Activated T-helper 1 cell treated with anti-CD3 and anti-CD28 coated beads, Interleukin-12 subunit alpha, Interleukin-12 subunit beta, Interleukin-2, Interleukin-4 antibody, amounts not matched to agents 30 ng/mL and 10 ng/mL and 1 ng/mL, durations not matched to agents 14 hours and 24 hours and 36 hours (primary cell): ENCODE measurements at places on chromosomes 12 and 14.

DNA sequence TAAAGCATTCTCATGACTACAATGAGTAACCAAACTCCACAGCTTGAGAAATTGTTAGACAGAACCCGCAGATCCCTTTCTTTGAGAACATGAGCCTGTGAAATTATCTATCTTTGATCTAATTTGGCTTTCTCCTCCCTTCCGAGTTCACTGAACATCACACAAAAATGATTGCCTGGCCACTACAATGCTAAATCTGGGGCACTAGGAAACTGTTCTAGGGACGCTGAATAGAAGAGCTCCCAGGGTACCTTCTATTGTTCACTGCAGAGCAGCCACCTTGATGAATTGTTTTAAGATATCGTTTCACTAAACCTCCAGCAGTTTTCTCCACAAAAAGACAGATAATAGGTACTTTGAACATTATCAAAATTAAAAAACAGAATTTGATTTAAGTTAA, 47.5 kb downstream of the SINHCAF start:
- no peak for DNase-seq

- no peak for DNase-seq
Observed at GRCh38 chr12:4440187-4440941, 5.3 kb downstream of the FGF6 start.

DNA sequence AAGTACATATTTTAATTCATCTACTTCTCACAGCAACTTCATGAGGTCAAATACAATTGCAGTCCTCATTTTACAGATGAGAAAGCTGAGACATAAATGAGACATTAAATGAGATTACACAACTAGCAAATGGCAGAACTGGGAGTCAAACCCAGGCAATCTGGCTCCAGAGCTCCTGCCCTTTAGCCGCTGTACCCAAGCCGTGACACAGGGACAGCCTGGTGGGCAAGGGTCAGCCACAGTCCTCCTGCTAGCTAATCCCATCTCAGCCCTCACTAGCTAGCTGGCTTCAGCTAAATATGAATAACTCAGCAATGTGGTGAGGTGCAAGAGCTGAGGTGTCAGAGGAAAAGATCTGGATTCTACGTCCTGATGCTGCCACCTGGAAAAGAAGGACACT, 54.8 kb downstream of the NINJ2 start:
- DNase-seq: no peak

- no peak for DNase-seq
Observed at GRCh38 chr12:46450279-46450748, 77.7 kb upstream of the SLC38A2 start.

DNA sequence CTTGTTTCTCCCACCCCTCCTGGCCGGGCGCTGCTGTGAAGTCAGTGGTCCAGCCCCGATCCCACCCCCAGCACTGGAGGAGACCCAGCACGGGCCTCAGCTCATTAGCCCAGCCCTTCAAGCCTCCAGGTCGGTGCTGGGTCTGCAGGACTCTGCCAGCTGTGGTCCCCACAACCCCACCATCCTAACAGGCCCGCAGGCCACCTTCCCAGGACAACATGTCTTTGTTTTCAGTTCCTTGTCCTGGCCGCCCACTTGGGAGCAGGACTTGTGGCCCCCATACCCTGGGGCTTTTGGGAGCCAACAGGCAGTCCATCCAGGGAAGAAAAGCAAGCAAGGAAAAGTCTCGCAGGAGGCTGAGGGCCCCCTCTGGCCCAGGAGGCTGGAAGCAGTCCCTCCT, 60.0 kb downstream of the HRK start:
- no peak for DNase-seq

DNA sequence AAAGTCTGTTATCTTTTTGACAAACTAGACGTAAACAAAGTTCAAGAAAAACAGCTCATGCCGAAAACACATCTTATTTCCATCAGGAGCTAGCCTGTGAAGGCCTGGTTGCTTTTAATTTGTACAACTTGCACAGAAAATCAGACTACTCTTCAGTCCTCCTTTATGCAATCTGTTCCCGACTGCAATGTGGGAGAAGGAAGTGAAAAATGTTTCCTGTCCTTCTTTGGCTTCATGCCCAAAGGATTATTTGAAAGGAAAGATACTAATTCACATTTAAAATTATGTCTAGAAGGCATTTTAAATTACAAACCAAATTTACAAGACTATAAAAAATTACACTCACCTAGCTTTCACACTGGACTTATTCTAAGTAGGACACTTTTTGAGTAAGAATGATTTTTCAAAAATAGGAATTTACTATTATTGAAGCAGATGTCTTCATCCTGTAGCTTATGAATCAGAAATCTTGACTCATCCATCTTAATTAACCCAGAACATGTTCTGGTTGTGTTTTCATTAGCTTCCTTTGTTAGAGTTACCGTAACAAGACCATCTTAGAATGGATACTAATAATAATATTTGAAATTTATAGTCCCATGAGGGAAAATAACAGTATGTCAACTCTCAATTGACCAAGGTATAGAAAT, 272.6 kb downstream of the PRKD1 start:
- no peak for DNase-seq

GRCh38 chr12:40393026-40393425, 168.2 kb downstream of the LRRK2 start:
- DNase-seq: no peak

DNA sequence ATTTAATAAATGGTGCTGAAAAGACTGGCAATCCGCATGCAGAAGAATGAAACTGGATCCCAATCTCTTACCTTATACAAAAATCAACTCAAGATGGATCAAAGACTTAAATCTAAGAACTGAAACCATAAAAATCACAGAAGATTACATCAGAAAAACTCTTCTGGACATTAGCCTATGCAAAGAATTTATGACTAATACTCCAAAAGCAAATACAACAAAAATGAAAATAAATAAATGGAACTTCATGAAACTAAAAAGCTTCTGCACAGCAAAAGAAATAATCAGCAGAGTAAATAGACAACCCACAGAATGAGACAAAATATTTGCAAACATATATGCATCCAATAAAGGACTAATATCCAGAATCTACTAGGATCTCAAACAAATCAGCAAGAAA, 14.3 kb upstream of the CLEC1A start:
- no peak for DNase-seq

- DNase-seq: peak; percentile 61
Observed at GRCh38 chr12:123076604-123077297, 74.1 kb downstream of the PITPNM2 start.

- no peak for DNase-seq
Observed at GRCh38 chr12:39127401-39127800, 222.0 kb upstream of the CPNE8 start.

GRCh38 chr12:39364196-39364595, 78.7 kb downstream of the KIF21A start:
- DNase-seq: no peak

DNA sequence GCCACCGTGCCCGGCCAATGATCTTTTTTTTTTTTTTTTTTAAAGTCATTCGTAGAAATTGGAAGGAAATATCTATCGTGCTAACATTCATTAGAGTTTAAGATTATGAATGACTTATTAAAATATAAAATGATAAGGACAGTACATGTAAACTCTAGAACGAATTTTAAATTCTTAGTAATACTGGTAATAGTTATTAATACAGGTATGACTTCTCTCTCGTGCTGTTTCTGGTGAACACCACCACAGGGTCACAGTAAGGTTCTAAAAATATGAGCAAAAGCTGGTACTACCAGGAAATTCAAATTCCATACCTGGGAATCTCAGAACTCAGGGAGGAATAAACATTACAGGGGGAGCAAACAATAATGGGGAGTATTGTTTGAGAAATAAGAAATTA, 26.2 kb downstream of the WNK1 start:
- DNase-seq: no peak

DNA sequence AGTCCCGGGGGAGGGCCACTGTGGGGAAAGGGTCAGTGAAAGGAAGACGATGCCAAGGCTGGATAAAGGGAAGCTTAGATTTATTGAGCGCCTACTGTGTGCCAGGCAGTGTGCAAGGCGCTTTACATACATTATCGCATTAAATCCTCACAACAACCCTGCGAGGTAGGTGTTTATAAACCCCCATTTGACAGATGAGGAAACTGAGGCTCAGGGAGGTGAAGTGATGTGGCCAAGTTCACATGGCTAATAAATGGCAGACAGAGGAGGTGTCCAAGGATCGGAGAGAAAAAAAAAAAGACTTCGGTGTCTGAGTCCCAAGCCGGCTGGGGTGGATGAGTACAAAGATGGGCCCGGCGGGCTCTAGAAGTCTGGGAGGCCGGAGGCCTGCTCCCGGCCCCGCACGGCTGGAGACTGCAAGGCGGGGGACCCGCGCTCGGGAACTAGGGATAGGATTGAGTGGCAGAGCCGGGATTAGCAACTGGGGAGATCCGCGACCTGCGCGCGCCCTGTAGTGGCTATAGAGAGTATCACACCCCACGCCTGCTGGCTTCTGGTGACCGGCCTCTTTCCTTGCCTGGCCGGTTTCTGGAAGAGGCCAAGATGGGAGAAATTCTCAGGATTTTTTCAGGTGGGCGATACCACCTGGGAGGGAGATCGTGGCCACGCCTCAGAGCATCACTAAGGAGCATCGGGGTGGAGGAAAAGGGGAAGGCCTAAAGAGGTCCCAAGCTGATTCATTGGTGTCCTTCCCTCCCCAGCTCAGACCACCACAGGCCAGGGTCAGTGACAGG, 3.9 kb downstream of the DDN start:
- DNase-seq: peak; percentile 39

DNA sequence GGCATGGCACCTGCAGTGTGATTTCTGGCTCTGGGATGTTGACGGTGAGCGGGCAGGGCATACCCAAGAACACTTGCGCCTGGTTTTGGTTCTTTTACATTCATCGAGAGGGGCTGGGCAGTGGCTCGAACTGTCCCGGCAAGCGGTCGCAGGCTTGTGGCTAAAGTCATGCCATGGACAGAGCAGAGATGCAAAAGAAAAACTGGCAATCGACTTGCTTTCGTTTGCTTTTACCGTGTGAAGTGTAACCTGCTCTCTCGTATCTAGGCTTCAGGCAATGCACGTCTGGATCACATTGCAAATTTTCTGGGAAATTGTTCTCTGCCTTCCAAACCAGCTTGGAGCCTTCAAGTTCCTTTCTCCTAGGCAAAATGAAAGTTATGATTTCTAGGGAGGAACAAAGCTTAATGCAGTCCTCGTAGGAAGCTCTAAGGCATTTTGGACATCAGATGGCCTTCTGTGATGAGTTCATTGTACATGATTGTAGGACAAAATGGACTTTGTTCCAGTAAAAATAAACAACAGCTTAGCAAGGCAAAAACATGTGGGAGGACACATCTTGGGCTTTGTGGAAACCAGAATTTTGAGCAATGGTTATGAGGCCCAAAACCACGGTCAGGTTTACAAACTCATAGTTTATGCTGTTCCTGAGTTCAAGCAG, 18.3 kb downstream of the ADGRD1 start:
- no peak for DNase-seq

- DNase-seq: no peak
Observed at GRCh38 chr12:4987076-4988046, 56.3 kb upstream of the KCNA5 start.

- DNase-seq: no peak
Observed at GRCh38 chr14:35758523-35759129, 50.5 kb downstream of the RALGAPA1 start.

GRCh38 chr14:58641509-58641908, 3.7 kb downstream of the DACT1 start:
- no peak for DNase-seq

DNA sequence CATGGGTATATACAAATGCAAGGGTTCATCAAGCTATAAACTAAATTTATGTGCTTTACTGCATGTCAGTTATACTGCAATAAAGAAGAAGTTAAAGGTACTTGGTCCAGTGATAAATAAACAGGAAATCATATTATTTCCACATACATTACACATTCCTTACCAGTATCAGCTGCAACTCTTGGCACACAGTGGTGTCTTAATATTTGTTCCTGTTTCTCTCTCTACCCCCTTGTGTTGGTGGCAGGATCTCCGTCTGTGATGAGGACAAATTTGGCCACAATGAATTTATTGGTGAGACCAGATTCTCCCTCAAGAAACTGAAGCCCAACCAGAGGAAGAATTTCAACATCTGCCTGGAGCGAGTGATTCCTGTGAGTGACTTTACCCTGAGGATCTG, 19.2 kb upstream of the OAS1 start:
- DNase-seq: no peak

DNA sequence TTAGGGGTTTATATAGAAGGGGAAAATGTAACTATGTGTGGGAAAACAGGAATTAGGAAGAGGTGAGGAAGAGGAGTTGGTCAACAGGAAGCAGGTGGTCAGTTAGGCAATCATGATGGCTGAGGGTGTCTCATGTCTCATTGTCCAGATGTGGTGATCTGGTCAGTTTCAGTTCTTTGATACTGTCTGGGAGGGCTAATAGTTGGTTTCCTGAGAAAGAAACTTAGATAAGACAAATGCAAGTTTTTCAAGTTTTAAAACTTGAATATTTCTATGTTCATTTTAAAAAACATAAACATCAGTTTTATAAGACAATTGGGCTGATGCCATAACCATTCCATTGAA, 1121.8 kb upstream of the USP15 start:
- DNase-seq: no peak

DNA sequence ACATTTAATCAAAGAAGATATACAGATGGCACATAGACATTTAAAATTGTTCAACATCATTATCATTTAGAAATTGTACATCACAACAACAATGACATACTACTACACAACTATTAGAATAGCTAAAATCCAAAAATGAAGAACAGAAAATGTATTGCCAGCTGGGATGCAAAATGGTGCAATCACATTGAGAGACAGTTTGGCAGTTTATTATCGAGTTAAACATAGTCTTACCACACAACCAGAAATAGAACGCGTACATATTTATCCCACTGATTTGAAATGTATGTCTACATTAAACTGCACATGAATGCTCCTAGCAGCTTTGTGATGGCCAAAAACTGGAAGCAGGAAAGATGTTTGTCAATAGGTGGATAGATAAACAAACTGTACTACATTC, 791.5 kb upstream of the MGAT4C start:
- no peak for DNase-seq

- DNase-seq: no peak
Observed at GRCh38 chr14:73795466-73795865, 56.2 kb upstream of the PTGR2 start.

DNA sequence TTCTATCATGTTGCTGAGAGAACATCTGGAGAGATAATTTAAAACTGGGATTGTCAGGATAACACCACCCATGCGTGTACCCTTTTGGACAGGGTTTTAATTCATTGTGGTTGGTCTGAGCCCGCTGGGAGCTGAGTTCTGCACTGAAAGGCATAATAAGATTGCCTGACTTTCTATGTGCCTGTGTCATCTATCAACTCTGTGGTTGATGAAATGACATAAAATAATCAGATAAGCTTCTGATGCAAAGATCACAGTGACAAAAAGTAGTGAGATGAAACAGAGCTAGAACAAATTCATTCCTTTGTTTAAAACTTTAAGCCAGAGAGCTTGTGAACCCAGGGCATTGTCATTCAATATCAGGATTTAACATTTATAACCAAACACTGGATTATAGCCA, 98.7 kb downstream of the BBS10 start:
- DNase-seq: no peak

DNA sequence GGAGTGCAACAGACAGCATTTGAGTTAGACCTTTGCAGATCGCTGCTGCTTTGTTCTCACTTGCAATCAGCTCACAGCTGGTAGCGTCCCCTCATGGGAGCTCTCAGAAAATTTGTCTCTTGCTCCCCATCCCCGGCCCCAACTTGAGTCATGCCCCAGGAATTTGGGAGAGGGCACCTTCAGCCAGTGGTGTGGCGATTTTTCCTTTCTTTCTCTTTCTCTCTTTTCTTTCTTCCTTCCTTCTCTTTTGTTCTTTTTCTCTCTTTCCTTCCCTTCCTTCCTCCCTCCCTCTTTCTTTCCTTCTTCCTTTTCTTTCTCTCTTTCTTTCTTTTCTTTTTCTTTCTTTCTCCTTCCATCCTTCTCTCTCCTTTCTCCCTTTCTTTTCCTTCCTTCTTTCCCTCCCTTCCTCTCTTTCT, 34.2 kb upstream of the MAP1LC3B2 start:
- DNase-seq: no peak
